A549 (cell line): ENCODE measurements at places on chromosomes 2 and 18.
A peak's percentile ranks its signal among the peaks of the same experiment; 100 is the strongest.

- no peak for DNase-seq
These were observed 14.8 kb downstream of the TMEM237 start for GRCh38 chr2:201628545-201628944.

DNA sequence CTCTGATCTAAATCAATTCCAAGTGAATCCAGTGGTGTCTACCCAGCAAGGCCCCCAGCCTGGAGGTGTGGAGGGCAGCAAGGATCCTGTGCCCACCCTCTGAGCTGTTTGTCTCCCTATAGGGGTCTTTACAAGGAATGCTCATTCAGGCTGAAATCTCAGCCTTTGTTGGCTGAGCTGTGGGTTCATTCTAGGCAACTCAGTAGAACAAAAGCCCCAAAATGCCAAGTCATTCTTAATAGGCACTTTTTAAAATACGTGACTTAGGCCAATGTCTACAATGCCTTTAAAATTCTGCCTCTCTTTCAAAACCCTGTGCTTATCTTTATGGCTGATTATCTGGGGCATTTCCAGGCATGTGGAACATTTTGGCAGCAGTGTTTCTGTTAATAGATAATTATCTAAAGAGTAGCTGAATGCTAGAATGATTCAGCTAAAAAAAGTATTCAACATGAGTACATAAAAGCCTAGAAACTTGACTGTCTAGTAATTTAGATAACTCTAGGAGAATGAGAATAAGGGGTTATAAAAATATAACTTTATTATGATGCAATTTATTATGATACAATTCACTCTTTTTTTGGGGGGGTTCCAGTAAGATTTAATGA, 7.4 kb downstream of the UGT1A6 start:
- DNase-seq: peak; percentile 61

DNA sequence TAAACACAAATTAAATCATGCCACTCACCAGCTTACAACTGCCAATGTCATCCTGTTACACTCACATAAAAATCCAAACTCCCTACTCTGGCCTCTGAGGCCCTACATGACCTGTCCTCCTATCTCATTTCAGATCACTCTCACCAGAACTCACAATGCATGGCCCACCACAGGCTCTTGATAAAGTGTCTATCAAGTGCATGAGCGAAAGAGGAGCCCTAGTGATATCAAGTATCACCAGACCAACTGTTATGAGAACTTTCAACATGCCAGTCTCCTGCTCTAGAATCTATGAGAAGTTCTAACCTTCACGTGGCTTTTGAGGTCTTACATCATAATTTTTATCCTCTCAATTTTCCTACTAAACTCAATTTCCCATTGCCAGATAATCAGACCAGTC, 76.4 kb upstream of the CD226 start:
- DNase-seq: no peak

DNA sequence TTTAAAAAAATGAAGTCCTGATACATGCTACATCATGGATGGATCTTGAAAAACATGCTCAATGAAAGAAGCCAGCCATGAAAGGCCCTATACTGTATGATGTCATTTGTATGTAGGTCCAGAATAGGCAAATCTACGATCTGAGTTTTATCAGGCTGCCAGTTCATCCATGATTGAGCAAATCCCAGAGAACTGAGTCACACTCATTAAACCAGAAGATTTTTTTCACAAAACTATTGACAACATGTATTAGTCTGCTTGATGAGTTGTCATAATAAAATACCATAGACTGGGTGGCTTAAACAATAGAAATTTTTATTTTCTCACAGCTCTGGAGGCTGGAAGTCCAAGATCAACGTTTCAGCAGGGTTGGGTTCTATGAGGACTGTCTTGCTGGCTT, 130.7 kb downstream of the MREG start:
- DNase-seq: no peak

DNA sequence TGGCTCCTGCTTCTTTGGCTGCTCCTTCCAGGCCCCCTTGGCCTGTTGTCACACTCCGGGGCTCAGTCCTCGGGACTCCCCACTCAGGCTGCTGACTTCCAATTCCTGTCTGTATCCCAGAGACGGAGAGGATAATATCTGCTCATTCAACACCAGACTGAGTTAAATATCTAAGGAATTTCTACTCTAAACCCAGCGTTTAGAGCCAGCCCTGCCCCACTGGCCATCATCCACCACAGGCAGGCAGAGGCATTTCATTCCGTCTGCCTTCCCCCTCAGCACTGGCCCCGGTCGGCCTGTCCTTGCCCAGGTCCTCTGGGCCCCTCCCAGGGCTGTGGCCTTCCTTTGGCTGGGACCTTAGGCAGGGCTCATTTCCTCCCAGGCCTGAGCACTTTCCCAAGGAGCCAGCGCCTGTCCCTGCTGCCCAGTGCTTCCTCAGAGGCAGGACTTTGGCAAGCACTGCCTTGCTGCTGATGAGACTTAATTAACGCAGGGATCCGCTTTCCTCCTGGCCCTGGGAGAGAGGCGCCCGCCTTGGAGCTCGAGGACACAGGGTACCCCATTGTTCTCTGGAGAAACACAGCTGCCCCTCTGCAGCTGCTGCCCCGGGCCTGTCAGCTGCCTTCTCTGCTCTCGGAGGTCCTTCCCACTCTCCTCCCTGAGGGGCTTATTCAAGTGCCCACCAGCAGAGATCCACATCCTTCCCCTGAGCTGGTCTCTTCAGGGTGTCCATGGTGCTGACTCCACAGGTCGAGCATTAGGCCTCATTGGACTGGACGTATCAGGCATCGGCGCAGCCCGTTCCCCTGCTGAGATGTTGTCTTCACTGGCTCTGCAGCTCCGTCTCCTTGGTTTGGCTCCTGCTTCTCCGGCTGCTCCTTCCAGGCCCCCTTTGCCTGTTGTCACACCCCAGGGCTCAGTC, 42.8 kb downstream of the ATOH8 start:
- no peak for DNase-seq

GRCh38 chr2:201971531-201972228, 62.0 kb upstream of the FZD7 start:
- no peak for DNase-seq

DNA sequence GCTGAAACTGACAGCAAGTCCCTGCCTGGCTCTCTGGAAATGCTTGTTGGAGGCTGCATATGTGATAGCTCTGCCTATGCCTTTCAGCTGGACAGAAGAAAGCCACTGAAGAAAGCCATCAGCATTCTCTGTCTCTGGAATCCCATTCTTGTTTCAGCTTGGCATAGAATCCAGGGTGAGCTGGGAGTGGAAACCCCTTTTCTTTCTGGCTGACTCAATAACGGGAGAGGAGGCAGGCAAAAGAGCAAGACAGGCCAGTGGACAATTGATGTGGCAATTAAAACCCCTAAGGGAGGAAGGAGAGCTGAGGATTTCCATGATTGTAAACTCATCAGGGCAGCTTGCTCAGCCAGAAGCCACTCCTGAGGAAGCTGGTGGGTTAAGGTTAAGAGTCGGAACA, 208.1 kb downstream of the CLIP4 start:
- no peak for DNase-seq

GRCh38 chr2:9392898-9393765, 30.2 kb downstream of the ITGB1BP1 start:
- DNase-seq: no peak

- peak; percentile 76 for DNase-seq
These were observed 76.0 kb downstream of the RFTN2 start for GRCh38 chr2:197599285-197599965.

- DNase-seq: no peak
These were observed 315.7 kb downstream of the GBX2 start for GRCh38 chr2:235852526-235852920.

DNA sequence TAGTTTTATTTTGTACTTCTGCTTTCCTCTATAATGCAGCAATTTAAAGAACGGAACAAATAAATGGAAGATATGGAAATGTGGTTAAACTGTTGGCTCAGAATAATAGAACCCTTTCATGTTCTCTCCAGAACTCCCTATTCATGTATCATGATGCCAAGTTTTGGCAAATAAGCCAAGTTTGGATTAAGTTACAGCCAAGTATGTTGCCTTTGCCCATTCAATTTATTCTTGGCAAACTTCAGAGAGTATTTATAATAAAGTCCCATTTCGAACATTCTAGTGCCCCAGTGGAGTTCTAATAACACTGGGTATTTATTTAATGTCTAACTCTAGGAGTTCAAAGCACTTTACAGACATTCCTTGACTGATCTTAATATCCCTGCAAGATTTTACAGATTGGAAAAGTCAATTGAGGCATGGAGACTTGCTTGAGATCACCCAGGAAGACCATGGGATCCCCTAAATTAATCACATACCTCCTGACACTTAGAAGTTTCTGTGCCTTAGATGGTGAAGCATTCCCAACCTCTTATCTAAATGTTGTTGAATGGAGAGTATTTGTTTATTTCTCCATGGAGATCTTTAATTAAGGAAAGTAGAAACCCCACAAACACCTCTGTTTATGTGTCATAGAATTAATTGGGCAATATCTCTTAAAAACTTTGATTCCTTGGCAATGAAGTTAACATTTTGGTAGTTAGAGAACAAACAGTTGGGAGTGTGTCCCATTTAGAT, 106.7 kb downstream of the ACKR3 start:
- no peak for DNase-seq

- DNase-seq: no peak
These were observed 172 bp downstream of the PRKD3 start for GRCh38 chr2:37324536-37324785.

DNA sequence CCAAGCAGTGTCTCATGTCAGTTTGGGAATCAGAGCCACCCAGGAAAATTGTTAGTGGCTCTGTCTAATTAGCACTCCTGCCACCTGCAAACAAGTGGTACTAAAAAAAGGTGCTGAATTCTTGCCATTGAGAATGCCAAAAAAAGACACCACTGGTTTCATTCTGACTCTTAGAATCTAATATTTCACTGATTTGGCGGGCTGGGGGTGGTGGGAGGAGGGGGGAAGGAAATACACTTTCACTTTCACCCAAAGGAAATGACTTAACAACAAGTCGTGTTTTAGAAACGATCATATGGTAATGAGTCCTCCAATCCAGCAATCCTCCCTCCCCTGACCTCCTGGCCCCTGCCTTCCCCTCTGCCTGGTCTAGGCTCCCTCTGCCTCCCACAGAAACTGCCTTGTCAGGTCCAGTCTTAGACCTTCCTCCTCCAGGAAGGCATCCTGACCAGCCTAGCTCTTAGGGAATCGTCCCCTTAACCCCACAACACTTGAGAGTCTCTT, 4.4 kb upstream of the KLHL29 start:
- DNase-seq: no peak

DNA sequence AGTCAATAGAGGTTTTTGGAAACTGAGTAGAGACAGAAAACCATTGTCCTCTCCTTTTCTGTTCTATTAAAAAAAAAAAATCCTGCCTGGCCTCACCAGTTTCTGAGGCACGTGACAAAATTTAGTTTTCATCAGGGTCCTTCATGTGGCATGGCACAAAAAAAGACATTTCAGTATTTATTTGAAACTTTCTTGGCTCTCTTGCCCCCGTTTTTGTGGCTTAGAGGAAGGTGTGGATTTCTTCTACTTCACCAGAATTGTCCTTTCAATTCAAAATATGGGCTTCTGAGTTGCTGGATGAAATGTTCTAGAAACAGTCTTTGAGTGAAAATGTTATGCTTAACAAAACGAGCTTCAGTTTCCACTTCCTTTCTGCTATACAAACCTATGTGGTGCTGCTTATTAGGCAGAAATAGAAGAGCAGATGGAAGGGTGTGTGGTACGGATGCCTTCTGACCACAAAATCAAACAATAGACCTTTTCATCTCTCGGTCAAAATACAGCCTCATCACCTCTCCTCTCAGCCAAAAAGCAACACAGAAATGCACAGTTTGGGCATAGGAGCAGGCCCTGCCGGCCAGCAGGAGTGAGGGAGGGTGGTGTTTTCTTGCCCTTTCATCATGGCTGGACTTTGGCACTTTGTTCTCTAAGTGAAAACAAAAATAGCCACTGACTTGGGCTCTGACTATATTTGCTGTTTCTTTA, 89.2 kb downstream of the SH3RF3 start:
- DNase-seq: no peak

GRCh38 chr2:20049637-20050036, 1.8 kb downstream of the LAPTM4A start:
- DNase-seq: no peak

GRCh38 chr2:232400256-232401015, 6.2 kb upstream of the ALPG start:
- no peak for DNase-seq

GRCh38 chr2:17615728-17616351, 75.3 kb downstream of the VSNL1 start:
- DNase-seq: no peak

GRCh38 chr2:235268535-235268934, 225.3 kb upstream of the AGAP1 start:
- DNase-seq: no peak

DNA sequence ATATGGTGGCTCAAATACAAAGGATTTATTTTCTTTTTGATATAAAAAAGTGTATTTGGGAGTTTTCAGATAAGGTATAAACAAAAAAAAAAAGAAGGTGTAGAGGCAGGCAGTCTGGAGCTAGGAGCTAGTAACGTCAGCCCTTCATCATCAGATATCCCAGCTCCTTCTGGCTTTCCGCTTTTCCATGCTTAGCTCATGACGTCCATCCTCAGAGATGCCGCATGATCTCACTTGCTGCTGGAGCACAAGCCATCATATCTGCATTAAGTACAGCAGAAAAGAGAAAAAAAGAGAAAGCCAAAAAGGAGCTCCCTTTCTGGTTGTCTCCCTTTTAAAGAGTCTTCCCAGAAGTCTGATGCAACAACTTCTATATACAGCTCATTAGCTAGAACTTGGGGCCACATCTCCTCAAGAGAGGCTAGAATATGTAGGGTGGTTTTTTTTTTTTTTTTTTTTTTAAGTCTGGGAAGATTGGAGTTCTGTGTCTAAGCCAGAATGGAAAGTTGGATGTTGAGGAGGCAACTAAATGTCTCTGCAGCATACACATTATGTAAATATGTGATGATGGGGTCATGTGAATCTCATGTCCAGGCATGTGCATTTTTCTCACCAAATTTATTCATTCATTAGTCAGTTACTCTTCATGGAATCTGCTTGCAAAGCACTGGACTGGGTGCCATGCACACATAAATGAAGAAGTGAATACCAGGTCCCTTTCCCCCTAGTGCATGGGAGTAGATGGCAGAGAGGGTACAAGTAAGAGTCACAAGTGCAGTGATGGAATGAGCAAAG, 52.3 kb downstream of the DDX1 start:
- DNase-seq: no peak

GRCh38 chr18:76679945-76680344, 142.4 kb upstream of the ZNF236 start:
- DNase-seq: no peak

DNA sequence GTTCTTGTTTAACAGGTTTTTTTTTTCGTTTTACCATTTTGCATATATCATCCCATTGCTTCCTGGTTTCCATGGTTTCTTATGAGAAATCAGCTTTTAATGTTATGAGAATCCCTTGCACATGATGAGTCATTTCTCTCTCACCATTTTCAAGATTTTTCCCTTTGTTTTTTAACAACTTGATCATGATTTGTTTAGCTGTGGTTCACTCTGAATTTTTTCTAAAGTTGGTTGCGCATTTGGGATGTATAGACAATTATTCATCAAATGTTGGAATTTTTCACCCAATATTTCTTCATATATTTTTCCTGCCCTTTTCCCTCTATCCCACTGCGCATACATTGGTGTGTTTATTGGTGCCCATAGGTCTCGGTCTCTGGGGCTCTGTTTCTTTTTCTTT, 42.4 kb upstream of the BIN1 start:
- peak; percentile 65 for DNase-seq
